GM12864 (cell line): ENCODE measurements at places on chromosomes 7 and 10.

DNA sequence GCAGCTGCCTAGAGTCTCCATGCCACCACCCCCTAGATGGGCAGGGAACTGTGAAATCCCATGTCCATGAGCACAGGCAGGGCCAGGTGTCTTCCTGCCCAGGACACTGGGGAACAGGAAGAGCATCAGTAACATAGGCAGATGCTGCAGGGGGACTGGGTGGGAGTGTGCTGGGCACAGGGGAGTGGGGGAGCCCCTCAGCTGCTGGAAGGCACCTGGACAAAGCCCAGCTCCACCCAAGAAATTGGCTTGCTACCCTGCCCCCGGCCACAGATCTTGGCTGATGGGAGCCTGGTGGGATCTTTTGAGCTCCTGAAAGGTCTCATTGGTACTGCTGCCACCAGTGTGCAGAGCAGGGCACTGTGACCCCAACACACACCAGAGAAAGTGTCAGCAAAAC is 66.7 kb downstream of the TCERG1L start:
- DNase-seq, result no peak

GRCh38 chr7:26699766-26700165 is 164.6 kb downstream of the SKAP2 start:
- no peak for DNase-seq

- DNase-seq, result no peak
Observed at GRCh38 chr10:102414749-102415148, 3.8 kb downstream of the PSD start.

- no peak for DNase-seq
Observed at GRCh38 chr7:77933394-77933793, 134.8 kb downstream of the PHTF2 start.

DNA sequence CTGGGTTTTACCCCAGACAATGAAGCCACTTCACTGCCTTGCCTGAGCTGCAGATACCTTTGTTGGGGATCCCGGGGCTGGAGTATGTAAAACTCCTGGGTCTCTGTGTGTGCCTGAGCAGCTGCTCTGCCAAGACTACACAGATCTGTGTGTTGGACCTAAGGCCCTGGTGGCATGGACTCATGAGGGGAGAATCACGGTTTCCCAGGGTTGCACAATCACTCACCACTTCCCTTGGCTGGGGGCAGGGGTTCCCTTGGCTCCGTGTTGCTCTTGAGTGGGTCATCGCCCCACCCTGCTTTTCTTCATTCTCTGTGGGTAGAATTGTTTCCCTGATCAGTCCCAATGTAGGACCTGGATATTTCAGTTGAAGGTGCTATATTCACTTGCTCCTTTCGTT is 13.9 kb upstream of the TBATA start:
- DNase-seq, result no peak

GRCh38 chr10:29688230-29688661 is 53.5 kb upstream of the SVIL start:
- DNase-seq, result no peak

- no peak for DNase-seq
Observed at GRCh38 chr7:27068259-27068658, 27.5 kb downstream of the HOXA1 start.
